ENCODE measurements at places on chromosomes 3 and 15. TPM values are rescaled to one million over a fixed set of nuclear protein-coding genes. Genes with fewer than 3 reads are reported as not detected.

The GOLGA8S gene
- not detected for total RNA-seq

The KBTBD12 gene
- total RNA-seq = 0.05 TPM

The SLC28A2 gene
- total RNA-seq = not detected

The FGF12 gene
- 0.16 TPM for total RNA-seq

The FRMD5 gene
- 2.2 TPM for total RNA-seq
